ENCODE measurements at places on chromosomes 11 and 22.

DNA sequence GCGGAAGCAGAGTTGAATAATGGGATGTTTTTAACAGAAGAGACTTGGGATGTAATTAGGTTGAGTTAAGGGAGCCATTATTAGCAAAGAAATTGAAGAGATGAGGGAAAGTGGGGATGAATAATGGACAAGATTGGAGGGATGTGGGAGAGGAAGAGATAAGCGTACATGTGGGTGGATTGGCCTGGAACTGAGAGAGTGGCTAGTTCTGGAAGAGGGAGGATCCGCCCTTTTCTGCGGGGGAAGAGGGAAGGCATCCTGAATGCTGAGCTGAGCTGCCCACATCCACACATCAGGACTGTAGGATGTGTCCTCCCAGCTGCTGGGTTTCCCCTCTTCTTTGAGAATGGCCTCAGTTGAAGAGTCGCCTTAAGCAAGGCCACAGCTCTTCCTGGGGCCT, 68.3 kb upstream of the CADM1 start:
- no peak for DNase-seq

- no peak for DNase-seq
Observed at GRCh38 chr11:6232899-6233298, 1.5 kb downstream of the FHIP1B start.

DNA sequence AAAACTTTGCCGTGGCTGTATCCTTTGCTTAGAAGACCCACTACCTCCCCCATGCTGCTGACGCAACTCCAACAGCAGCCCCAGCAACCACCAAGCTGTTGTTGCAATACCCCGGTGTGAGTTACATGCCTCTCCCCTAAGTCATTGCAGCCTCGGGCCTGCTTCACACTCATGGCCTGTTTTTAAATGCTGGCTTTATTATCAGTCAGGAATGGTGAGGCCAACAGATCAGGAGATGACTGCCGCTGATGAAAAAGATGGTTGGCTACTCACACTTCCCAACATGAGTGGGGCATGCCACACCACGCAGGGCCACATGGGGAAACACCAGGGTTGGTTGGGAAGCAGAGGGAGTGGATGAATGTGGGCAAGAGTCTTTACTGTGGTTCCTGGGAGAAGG, 171.5 kb upstream of the SYT13 start:
- no peak for DNase-seq

- no peak for DNase-seq
Observed at GRCh38 chr11:880447-880846, 30.2 kb downstream of the CHID1 start.

- no peak for DNase-seq
Observed at GRCh38 chr22:28984482-28985158, 77.0 kb downstream of the C22orf31 start.

DNA sequence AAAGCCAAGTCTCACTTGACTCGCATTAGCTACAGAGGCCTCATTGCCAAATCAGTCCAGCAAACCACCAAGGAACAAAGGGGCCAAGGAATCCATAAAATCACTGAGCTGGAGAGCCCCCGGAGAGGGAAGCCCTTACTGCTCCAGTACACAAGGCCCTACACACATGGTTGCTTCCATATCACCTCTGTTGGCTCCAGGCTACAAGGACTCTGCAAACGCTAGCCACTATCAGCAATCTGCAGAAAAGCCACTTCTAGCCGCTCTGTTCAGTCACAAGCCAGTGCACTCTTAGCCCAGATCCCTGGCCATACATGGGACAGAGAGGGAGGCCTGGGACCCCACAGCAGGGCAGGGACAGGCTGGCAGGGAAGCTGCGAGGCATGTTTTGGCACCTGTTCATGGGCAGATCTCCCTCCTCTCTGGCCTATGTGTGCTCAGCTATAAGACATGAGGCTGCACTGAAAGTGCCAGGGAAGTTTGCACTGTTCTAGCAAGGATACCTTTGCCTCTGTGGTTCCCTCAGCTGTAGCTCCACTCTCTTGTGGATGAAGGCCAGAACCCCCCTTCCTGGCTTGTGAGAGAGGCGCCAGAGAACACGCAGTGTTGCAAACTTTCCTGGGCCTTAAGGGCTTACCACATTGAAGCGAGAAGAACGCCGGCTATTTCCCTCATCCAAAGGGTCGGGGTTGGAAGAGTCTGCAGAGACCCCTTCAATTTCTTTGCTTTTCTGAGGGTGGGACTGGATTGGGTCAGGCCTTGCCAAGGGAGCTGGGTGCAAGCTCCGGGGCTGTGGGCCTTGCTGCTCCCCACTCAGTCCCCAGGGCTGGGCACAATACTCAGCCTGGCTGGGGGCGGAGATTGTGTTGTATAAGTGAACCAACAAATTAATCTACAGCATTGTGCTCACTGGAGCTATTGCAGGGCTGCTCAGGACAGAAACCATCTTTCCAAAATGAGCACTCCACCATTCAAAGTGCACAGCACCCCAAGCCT, 108.7 kb upstream of the PITPNB start:
- no peak for DNase-seq

DNA sequence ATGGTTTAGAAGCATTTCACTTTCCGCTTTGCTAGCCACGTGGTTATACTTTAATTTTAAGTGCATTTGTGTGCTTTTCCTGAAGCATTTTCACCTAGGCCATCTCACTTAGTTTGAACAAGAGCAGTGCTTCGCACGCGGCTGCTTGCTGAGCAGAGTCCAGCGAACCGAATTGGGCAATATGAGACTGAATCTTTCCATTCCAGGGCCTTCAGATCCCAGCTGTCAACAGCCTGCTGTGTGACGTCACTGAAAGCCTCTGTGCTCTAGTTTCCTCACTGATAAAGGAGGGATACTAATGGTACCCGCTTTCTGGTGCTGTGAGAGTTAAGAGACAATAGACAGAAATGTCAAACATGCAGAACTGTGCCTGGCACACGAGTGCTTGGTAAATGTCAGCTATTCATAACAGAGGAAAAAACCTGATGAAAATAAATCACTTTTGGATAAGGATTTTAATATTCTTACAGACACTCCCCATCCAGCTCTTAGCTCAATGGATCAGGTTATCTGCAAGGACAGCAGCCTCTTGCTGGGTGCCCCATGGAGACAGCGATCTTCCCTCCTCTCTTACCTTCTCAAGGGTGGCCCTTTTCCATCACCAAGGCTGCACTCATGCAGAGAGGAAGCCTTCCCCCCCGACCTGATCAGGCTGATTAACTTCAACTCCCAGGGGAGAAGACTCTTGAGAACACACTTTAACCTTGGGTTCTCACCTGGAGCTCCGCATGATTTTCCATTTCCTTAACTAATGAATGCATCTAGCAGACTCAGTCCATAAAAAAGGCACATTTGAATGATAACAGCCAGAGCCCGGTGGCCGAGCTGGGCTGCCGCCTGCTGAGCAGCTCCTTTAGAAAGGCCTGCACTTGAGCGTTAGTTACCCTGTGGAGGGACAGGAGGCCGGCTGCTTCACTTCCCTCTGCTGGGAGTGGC, 3.5 kb upstream of the GLB1L3 start:
- DNase-seq = no peak

- DNase-seq = no peak
Observed at GRCh38 chr11:62816557-62816956, 11.3 kb upstream of the NXF1 start.

DNA sequence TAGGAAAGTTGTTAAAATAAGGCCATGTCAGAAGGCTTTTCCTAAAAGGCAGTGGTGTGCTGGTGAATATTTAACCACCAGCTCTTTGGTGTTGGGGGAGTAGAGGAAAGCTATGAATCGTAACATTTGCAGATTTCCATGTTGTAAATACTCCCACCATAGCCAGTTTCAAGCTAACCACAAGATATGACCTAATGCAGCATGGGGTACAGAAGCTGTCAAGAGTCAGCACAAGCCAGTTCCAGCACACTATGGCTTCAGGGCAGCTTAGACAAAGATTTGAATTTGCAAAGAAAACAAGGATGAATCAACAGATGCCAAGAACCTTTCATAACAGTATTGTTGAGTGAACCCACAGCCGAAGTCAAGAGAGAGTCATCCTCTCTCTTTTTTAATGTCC, 40.0 kb downstream of the COMMD9 start:
- no peak for DNase-seq

DNA sequence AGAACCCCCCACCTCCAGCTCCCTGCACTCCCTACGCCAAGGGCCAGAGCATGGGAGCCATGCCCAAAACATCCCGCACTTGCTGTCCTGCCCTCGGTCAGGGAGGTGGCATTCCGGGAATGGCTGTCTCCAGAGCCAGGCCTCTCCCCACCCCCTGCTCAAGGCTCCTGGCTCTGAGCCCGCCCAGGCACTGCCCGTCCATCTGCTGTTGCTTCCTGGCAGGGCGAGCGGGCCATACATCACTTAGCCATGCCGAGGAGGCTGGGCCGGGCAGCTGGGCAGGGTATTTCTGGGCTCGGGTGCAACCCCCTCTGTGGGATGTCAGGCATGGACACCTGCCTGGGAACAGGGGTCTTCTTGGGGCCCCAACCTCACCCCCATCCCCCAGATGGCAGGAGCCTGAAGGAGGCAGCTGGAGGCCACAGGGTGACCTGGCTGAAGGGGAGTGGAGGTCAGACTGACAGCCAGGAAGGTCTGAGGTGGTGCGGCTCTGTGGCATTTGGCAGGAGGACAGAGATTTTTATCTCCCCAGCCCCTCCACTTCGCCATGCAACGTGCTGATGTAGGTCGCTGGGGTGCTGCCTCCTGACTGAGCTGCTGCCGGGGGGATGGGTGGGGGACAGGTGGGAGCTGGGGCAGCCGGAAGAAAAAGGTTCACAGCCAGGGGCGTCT, 8.7 kb upstream of the CABP7 start:
- no peak for DNase-seq

- DNase-seq = no peak
Observed at GRCh38 chr22:21640810-21641209, 1.3 kb upstream of the SDF2L1 start.

GRCh38 chr11:95680169-95680929, 109.2 kb downstream of the FAM76B start:
- no peak for DNase-seq

DNA sequence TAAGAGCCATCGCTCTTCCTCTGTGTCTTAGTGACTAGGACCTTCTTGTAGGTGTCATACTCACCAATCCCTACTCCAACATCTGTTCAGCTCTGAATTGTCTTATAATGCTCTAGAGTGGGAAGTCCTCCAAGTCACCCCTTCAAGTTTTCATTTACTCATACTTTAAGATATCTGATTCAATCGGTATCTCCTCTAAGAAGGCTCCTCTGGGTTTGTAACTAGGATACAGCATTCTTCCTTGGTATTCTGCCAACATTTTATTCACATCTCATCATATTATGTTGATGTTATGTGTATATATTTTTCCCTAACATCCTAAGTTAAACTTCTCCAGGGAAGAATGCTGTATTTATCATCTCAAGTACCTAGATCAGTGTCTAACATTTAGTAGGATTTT, 662.1 kb downstream of the NTM start:
- DNase-seq = no peak

DNA sequence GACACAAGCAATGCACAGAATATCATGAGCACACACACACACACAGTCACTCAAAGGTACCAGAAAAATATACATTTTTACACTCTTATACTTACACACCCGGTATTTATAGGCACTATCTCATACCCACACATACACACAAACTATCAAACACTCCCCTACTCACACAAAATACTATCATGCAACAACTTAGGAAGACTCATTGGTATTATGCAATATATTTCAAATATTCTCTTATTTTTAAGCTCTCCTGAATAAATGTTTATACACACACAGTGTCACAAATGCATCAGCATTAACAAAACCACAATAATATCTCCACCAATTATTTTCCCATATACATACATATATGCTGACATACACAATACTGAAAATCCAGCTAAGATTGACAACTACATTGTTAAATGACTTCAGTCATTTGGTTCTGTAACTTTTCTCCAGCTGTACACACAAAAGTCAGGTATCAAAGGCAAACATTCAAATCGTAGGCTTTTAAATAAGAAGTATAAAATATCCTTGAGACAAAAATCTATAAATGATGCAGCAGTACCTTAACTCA, 2.6 kb upstream of the OR51I1 start:
- DNase-seq = no peak

- no peak for DNase-seq
Observed at GRCh38 chr11:78796956-78797355, 222.3 kb upstream of the NARS2 start.

GRCh38 chr11:2818503-2818902, 67.1 kb downstream of the CDKN1C start:
- no peak for DNase-seq

GRCh38 chr11:133222425-133223330, 309.6 kb downstream of the OPCML start:
- DNase-seq = no peak

DNA sequence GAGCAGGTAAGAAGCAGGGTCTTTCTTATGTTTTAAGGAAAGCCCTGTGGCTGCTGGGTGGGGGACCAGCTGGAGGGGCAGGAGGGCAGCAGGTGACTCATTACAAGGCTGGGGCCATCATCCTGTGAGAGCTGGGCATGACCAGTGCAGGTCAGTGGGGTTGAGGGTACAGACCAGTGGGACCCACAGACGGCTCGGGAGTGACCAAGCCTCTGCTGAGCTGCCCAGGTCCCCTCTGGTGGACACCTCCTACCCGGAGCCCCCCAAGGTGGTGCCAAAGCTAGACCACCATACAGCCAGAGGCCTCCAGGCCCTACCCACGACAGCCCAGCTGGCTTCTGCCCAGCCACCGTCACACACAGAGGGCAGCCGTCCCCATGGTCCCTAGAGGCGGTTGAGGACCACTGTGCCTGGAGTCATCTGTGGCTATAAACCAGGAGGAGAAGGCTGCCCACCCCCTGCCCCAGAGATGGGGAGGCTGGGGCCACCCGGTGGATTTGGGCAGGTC, 670 bp downstream of the MYEOV start:
- DNase-seq = no peak

DNA sequence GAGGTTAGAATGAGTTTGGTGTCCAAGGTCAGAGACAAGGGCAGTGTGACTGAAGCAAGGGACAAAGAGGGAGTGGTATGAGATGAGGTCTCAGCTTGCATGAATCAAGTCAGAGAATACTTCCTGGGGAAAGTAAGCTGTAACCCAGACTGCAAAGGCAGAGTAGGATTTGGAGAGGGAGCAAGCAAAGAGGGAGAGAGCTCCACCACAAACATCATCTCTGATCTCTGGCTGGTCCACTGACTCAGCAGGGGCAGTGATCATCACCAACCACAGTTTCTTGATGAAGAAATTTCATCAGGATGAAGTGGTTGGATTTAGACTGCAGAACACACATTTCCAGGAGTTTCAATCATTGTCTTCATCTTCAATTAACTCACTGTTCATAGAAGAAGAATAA, 54.9 kb upstream of the HMGXB4 start:
- no peak for DNase-seq

DNA sequence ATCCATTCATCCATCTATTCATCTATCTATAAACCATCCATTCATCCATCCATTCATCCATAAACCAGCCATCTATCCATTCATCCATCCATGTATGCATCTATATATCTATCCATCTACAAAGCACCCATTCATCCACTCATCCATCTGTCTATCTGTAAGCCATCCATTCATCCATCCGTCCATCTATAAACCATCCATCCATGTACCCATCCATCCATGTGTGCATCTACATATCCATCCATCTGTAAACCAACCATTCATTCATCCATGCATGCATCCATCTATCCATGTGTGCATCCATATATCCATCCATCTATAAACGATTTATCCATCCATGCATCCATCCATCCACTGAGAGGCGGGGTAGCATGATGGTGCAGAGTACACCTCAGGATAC, 58.4 kb downstream of the MPPED1 start:
- DNase-seq = no peak

Data from stimulated activated naive CD4-positive, alpha-beta T cell treated with Interleukin-2 at 50 U/mL for 16 hours (primary cell).